Endothelial cell of umbilical vein (primary cell): ENCODE measurements at places on chromosomes 7 and 10. TPM values are rescaled to one million over a fixed set of nuclear protein-coding genes. Genes with fewer than 3 reads are reported as not detected.

Gene CREM
- 34.8 and 35.5 TPM in 2 replicates for total RNA-seq

Gene RABGEF1
- 14.4 and 15.5 TPM in 2 replicates for total RNA-seq

Gene CTNNA3
- total RNA-seq: not detected in 2 replicates

Gene LOXL4
- total RNA-seq: 0.92 and 1.4 TPM in 2 replicates

Gene FFAR4
- total RNA-seq: not detected in 2 replicates

Gene IFIT1B
- not detected in 2 replicates for total RNA-seq

Gene OR2AE1
- 0.51 TPM in 1 of 2 replicates, not detected in the other for total RNA-seq

Gene COL26A1
- total RNA-seq: not detected in 2 replicates

Gene FEZF1
- not detected in 2 replicates for total RNA-seq

Gene DNMBP
- total RNA-seq: 53.4 and 56.1 TPM in 2 replicates

Gene ZNF786
- 5.4 and 5.9 TPM in 2 replicates for total RNA-seq

Gene ADCY1
- total RNA-seq: 0.53 and 1.6 TPM in 2 replicates

Gene GIMAP1
- total RNA-seq: 11.8 and 11.9 TPM in 2 replicates

Gene ADAP1
- 0.46 and 0.49 TPM in 2 replicates for total RNA-seq

Gene TMEM270
- total RNA-seq: not detected in 2 replicates

Gene ABHD11
- 13.3 and 19.0 TPM in 2 replicates for total RNA-seq
